ENCODE measurements at places on chromosomes 12 and 14. TPM values are rescaled to one million over a fixed set of nuclear protein-coding genes. Genes with fewer than 3 reads are reported as not detected.

The ANKRD33 gene
- not detected for total RNA-seq

The KRT79 gene
- total RNA-seq: 4.8 TPM

The KRT1 gene
- total RNA-seq: not detected

The CFAP73 gene
- not detected for total RNA-seq

The MYF5 gene
- total RNA-seq: not detected

The EPYC gene
- not detected for total RNA-seq

The AKAP3 gene
- total RNA-seq: 2.3 TPM

The POTEG gene
- total RNA-seq: 0.29 TPM

The DENND5B gene
- 13.5 TPM for total RNA-seq

The KITLG gene
- 4.7 TPM for total RNA-seq

The SFSWAP gene
- 18.0 TPM for total RNA-seq

The ASCL1 gene
- total RNA-seq: not detected

The LTBP2 gene
- total RNA-seq: 26.0 TPM

The FKBP11 gene
- 31.7 TPM for total RNA-seq

The CLEC4E gene
- not detected for total RNA-seq

The NEUROD4 gene
- total RNA-seq: not detected

The DHRS2 gene
- total RNA-seq: 7.1 TPM

The FAM161B gene
- total RNA-seq: 2.1 TPM

The MGP gene
- 7.9 TPM for total RNA-seq

The EML1 gene
- 3.3 TPM for total RNA-seq

The CPNE6 gene
- total RNA-seq: not detected

The HVCN1 gene
- 2.2 TPM for total RNA-seq

The TAS2R50 gene
- total RNA-seq: 0.24 TPM

The NTN4 gene
- total RNA-seq: 1.4 TPM

The TAS2R43 gene
- 0.36 TPM for total RNA-seq

The NFE2 gene
- 0.39 TPM for total RNA-seq

The NKX2-8 gene
- not detected for total RNA-seq

The PLBD1 gene
- total RNA-seq: 0.78 TPM

The PIWIL1 gene
- not detected for total RNA-seq

The PZP gene
- total RNA-seq: not detected

The LRTM2 gene
- total RNA-seq: not detected

The CBLN3 gene
- 0.72 TPM for total RNA-seq

The COPZ1 gene
- total RNA-seq: 177 TPM

The TAMALIN gene
- 0.20 TPM for total RNA-seq

The OR11H12 gene
- total RNA-seq: not detected

The ZBTB1 gene
- 28.0 TPM for total RNA-seq

The ANO4 gene
- total RNA-seq: 1.1 TPM

The SLC5A8 gene
- not detected for total RNA-seq

The TAS2R42 gene
- not detected for total RNA-seq

The AQP2 gene
- not detected for total RNA-seq

The GARIN6 gene
- not detected for total RNA-seq

The AQP6 gene
- total RNA-seq: not detected

The FGF23 gene
- not detected for total RNA-seq

The CARMIL3 gene
- total RNA-seq: under 0.01 TPM

The ACOT4 gene
- total RNA-seq: 3.6 TPM

The FOXN4 gene
- not detected for total RNA-seq

The DPF3 gene
- total RNA-seq: 6.5 TPM

The PPP1R13B gene
- 1.6 TPM for total RNA-seq

The TAS2R19 gene
- total RNA-seq: 0.24 TPM

The HCAR1 gene
- 1.3 TPM for total RNA-seq

The SYT10 gene
- not detected for total RNA-seq

The ADAM20 gene
- total RNA-seq: 0.12 TPM

The PAPLN gene
- 1.6 TPM for total RNA-seq

The TRIM9 gene
- 4.0 TPM for total RNA-seq

Measured in RPMI7951 (cell line).